ENCODE measurements at places on chromosomes 13 and 19. TPM values are rescaled to one million over a fixed set of nuclear protein-coding genes. Genes with fewer than 3 reads are reported as not detected.

Gene PLA2G4C
- total RNA-seq: 7.7 TPM

Gene CFAP97D2
- total RNA-seq: not detected

Gene PRODH2
- total RNA-seq: not detected

Gene CCDC106
- 11.8 TPM for total RNA-seq

Gene SSC5D
- 60.0 TPM for total RNA-seq

Gene MLLT1
- 21.6 TPM for total RNA-seq

Gene ZNF791
- total RNA-seq: 18.3 TPM

Gene LILRB4
- not detected for total RNA-seq

Gene HIPK4
- total RNA-seq: 0.49 TPM

All from hair follicle dermal papilla cell (primary cell).